ENCODE measurements at places on chromosomes 6 and 20.

DNA sequence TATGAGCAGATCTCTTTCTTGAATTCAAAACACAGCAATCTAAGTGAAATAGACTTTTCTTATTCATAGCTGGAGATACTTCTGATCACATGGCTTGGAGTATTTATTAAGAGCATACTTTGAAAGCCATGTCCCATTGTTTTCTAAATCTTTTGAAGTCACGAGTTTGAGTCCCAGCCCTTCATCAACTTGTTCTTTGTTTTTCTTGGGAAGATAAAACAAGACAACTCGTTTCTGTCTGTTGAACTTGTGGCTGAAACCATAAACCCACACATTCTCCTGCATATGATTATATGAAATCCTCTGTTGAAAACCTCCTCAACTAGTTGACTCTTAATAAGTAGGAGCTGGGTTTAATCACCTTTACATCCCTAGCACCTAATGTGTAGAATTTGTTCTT lies 3.3 kb downstream of the RNF144B start:
- no peak for DNase-seq

- no peak for DNase-seq
Observed at GRCh38 chr20:53698371-53698978, 104.8 kb upstream of the ZNF217 start.

DNA sequence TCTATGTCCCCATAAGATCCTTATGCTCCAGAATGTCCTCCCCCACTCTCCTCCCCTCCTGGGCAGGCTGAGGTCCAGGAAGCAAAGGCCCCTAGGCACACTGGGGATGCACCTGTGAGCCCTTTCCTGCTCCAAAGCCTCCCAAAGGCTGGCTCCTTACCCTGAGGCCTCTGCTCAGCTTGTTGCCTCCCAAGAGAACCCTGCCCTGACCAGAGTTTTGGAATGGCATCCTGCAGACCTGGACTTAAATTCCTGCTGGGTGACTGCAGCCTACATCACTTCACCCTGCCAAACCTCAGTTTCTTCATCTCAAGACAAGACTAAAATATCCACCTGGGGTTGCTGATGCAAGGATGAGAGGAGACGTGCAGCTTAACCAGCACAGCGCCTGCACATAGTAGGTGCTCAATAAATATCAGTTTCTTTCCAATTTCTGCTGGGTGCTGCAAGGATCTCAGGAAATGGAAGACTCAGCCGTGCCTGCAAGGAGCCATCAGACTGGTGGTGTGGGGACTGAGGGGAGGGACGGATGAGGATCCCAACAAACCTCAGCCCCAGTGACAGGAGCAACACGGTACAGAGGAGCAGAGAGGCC lies 2.1 kb upstream of the LBP start:
- peak; percentile 62 for DNase-seq

GRCh38 chr20:438571-439469 lies 23.5 kb downstream of the TBC1D20 start:
- no peak for DNase-seq

DNA sequence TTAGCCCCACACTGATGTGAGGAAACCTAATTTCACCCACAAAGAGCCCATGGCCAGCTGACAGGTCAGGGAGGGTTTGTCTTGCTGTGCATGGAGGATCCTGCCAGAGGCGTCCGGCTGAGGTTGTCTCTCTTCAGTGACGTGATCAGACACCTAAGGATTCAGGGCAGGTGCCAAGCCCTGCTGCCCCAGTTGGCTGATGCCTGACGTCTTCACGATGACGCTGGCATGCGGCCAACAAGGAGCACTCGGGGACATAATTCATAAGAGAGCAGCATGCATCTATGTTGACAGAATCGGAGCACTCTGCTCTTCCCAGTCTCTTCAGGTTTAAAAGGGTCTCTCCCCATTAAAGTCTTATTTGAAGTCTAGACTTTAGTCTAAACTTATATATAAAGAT lies 47.8 kb downstream of the PSMB1 start:
- DNase-seq = no peak

- no peak for DNase-seq
Observed at GRCh38 chr6:136318676-136319075, 29.0 kb upstream of the BCLAF1 start.

GRCh38 chr6:41063884-41064285 lies 8.3 kb downstream of the OARD1 start:
- DNase-seq = no peak

DNA sequence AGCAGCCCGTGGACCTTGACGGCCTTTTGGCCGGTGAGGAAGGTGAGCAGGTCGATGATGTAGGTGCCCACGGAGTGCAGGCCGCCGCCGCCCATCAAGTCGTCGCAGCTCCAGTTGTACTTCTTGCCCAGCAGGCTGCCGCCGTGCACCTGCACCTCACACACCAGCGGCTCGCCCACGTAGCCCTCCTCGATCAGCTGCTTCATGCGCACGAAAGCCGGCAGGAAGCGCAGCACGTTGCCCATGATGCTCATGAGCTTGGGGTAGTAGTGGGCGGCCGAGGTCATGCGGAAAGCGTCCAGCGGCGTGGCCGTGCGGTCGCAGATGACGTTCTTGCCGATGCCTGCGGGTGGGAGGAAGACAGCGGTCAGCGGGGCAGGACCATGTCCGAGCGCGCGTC lies 37.0 kb upstream of the TBC1D7 start:
- no peak for DNase-seq

DNA sequence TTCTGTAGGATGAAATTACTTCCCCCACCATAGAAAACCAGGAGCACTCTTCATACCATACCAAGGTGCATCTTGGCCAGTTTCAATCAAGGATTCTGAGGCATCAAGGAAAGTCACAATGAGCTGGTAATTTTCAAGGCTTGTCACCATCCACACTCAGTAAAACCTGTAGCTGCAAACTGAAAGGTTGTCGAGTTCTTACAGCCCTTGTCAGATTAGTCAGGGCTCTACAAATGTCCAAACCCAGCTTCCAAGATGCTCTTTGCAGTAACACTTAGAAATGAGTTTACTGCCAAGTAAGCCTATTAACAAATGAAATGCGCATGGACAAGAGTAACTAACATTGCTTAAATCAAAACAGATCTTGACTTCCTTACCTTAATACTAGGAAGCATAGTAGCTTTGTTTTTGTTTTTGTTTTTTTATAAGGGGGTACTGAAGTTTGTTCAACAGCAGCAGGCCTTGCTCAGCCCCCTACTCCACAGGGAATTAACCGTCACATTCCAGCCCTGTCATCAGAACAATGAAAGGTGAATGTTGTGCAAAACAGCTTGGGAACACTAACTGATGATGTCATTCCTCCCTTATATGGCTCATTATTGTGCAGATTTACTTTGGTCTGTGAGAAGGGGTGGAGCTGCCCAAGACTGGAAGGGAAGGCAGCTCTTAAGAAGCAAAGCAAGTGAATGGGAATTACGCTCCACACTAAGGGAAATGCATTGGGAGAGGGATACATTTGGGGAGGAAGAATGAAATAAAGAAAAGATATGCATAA lies 49.9 kb upstream of the TMEM30A start:
- peak; percentile 38 for DNase-seq

- DNase-seq = no peak
Observed at GRCh38 chr6:108946695-108947094, 98.5 kb downstream of the ARMC2 start.

DNA sequence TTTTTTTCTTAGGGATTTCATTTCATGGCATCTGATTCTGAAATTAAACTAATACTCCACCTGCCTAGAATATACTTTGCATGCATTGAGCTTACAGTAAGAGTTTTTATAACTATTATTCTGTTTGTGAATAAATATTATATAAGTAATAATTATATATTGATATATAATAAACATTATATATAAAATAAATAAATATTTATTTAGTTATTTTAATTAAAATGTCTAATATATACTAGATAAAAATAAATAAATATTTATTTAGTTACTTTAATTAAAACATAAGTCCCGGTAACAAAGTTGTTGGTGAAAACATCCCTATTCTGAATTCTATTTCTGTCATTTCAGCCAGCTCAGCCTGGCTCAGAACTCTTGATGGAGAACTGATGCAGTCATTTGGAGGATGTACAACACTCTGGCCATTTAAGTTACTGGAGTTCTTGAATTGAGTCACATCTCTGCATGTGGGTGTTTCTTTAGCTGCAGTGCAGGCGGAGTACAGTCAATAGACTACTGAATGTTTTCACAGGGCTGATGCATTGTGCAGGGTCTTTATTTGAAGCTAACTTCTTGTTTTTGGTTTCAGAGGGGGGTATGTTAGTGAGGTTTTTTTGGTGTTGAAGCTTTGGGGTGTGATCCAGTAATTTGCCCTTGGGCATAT lies 508.9 kb upstream of the ADGRB3 start:
- DNase-seq = no peak

DNA sequence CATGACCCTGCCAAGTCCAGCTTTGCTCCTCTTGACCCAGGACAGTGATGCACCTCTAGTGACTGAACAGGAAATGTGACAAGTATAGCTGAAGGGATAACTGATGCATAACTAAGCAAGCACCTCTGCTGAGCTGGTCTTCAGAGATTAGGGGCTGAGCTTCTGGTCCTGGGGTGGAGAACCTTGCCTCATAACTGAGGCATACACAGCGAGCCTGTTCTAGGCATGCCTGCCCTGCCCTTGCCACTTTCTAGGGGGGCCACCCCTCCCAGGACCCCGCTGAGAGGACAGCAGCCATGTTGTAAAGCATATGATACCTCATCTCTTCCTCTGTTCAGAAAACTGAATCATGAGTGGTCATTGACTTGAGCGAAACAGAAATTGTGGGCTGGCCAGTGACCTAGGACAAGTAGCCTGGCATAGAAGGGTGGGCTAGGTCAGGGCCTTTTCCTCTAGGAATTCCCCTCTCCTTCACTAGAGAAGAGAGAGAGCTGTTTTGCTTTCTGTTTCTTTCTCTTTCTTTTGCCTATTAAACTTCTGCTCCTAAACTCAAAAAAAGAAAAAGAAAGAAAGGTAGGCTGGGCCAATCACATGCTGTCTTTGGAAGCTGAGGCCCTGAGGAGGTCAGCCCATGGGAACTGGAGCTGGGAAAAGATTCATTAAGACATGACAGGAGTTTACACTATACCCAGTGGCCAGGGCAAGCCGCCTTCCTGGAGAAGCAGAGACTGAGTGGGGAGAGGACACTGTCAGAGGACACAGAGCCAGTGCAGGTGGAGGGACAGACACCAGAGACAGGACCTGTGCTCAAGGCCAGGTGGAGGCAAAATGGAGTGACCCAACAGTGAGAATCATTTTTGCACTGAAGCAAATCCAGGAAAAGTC lies 23.1 kb downstream of the ALDH5A1 start:
- DNase-seq = no peak
